ENCODE measurements at places on chromosomes 7 and 10. TPM values are rescaled to one million over a fixed set of nuclear protein-coding genes. Genes with fewer than 3 reads are reported as not detected.

DNA sequence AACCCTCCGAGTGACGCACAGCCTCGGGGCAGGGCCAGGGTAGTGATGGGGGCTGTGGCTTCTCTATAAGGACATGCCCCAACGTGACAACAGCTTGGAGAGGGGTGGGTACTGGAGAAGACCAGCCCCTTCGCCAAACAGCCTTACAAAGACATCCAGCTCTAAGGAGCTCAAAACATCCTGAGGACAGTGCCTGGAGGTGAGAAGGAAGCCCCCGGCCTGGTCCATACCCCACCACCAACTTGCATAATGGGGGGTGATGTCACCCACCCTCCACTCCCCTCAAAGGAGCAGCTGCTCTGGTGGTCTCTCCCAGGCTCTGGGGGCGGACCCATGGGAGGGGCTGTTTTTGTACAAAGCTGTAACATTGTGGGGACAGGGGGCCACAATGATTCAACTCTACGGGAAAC, 15.1 kb downstream of the PRSS2 start:
- DNase-seq = no peak

- no peak for DNase-seq
Measured at GRCh38 chr7:55533050-55533728, 39.1 kb downstream of the VOPP1 start.

DNA sequence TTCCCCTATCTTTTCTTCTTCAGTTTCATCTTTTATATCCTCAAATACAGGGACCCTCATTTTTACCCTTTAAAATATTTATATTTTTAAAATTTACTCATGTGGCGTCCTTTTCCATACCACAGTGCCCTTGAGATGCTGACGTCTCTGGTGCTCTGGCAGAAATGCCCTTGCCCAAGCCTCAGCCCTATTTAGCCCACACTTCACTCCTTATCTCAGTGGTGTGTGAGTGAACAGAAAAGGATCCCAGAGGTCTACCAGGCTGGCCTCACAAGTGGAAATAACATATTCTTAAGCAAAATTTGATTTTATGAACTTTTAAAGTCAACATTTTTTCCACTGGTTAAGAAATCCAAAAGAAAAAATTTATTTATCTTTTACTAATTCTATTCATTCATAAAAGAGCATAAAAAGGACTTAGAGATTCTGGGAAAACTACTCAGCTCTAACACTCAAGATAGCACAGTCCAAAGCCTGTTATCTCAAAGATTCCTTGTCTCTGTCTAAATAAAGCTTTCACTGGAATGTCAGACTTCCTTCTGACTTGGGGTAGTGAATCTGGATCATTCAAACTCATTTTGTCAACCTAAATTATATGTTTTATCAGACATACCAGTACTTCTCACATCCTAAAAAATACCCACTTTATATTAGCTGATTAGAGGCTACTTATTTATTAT, at the start of gene NEBL:
Gene NEBL, minus strand, starts transcription at position 166 of the 680 bp plus-strand sequence. Its CDS starts 106 bp downstream, at position 60.
- no peak for DNase-seq

GRCh38 chr10:99748823-99749451, 16.9 kb downstream of the CUTC start:
- DNase-seq = no peak

- DNase-seq = no peak
Measured at GRCh38 chr7:116873619-116874018, 11.2 kb downstream of the CAPZA2 start.

DNA sequence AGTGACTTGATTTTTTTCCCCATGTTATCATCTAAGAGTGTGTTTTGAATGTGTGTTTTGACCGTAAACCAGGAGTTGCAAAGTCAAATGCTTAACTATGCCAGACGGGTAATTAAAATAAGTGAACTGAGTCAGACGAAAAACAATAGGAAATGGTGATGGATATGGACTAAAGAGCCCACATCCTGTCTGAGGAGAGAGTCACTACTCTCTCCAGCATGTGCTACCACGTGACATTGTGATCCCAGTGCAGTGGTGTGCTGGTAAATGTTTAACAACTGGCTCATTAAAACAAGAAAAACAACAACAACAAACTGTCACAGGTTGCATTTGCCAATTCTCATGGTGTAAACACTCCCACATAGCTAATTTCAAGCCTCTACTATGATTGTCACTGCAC, 164.3 kb downstream of the SUGCT start:
- DNase-seq = no peak

- DNase-seq = no peak
Measured at GRCh38 chr10:118445535-118445934, 103.4 kb upstream of the FAM204A start.

Gene SP4
- total RNA-seq = 2.2 TPM

Gene SSC4D
- 0.50 TPM for total RNA-seq

All from left colon (tissue), 2 donors.